HT1080 (cell line): ENCODE measurements at places on chromosomes 7 and 10. TPM values are rescaled to one million over a fixed set of nuclear protein-coding genes. Genes with fewer than 3 reads are reported as not detected.

NAT16 gene
- not detected in 2 replicates for total RNA-seq

- no peak for DNase-seq
These were observed 261.5 kb downstream of the DIP2C start for GRCh38 chr10:427761-428519.

DNA sequence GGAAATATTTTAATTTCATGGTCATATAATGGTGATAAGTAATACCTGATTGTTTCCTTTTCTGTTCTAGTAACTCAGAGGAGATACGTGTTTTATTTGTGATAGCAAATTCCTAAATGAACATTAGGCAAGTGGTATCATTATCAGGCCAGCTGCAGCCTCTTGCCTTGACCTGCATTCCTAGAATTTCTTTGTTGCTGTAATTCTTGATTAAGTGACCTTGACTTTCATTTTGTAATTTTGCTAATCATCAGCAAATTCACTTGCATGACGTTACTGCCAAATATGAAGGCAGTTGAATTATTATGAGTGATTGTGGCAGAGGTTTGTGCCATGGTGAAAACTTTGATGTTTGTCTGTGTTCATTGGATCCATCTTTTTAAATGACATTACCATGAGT is 5.6 kb upstream of the AS3MT start:
- DNase-seq = no peak

- DNase-seq = peak; percentile 39
These were observed 55.8 kb downstream of the AKR1C4 start for GRCh38 chr10:5252177-5253037.

GRCh38 chr10:35191523-35191922 is 64.9 kb downstream of the CREM start:
- no peak for DNase-seq

CTAGE4 gene
- total RNA-seq = 0.14 and 0.17 TPM in 2 replicates

DNA sequence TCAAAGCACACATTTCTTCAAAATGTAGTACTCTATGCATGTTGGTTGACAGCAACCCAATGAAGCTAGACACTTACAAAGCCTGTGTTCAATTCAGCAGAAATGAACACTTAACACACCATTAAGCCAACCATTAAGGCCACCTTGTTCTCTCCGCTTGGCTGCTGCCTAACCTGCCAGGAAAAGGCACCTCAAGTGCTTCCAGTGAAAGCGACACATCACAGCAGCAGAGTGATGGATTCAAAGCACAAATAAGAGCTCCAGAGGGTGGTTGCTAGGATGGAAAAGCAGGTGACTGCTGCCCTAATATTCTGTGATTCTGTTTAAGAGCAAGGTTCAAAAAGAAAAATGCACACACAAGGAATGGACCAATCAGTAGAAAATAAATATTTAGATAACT is 81.5 kb upstream of the GNAI1 start:
- no peak for DNase-seq

GRCh38 chr7:15446722-15447121 is 115.1 kb downstream of the AGMO start:
- DNase-seq = no peak

- DNase-seq = no peak
These were observed 57.2 kb upstream of the BET1 start for GRCh38 chr7:94061326-94061725.

SRI gene
- total RNA-seq = 141 and 155 TPM in 2 replicates

- peak; percentile 62 for DNase-seq
These were observed 2.2 kb downstream of the STN1 start for GRCh38 chr10:103915796-103916195.

DNA sequence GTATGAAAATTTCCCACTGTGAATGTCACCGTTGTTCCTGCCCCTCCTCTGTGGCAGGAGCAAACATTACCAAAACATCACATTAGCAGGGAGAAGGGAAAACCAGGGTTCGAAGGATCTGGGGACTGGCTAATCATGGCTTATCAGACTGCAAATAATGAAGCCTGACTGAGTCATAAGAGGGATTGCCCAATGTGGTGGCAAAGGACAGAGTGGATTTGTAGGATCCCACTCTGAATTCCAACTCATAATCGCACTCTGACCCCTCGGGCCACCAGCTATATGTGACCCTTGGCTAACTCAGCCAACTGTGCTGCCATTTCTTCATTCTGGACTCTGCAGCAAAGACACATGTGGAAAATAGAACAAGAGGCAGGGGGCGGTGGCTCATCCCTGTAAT is 347.3 kb upstream of the AUTS2 start:
- DNase-seq = no peak

SYNPO2L gene
- total RNA-seq = 0.11 TPM in 1 of 2 replicates, not detected in the other

- DNase-seq = peak; percentile 21
These were observed 45.7 kb downstream of the BPGM start for GRCh38 chr7:134692344-134692705.

GRCh38 chr10:10598297-10598696 is 419.4 kb upstream of the CELF2 start:
- no peak for DNase-seq

DNA sequence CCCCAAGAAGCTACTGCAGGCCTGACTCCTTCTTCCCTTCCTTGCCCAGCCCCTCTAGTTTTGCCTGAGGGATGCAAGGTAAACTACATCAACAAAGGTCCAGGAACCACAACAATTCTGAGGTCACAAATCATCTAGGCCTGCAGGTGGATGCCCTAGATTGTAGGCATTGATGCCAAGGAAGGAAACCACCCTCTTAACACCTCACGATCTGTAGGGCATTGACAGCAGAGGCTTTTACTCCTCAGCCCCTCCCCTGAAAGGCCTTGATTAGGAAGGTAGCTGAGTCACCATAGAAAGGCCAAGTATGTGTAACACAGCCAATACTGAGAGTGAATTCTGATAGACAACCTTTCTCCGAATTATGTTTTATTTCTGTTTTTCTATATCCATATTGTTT is 46.7 kb upstream of the FAM3C start:
- no peak for DNase-seq

DNA sequence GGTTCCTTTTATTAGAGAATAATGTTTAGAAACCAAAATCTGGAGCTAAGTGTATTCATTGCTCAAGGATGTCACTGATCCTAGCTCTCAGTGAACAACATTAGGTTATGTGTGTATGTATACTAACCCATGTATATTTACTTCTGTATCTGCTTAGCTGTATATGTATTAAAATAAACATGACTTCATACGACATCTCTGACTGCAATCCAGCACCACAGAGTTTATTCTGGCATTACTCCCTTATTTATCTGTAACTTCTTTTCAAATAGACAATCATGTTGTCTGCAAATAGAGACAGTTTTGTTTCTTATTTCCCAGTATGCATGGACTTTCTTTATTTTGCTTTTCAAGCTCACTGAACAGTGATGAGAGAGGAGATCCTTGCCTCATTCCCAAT is 441.0 kb upstream of the NFE2L3 start:
- no peak for DNase-seq

PRKCQ gene
- 0.16 and 0.33 TPM in 2 replicates for total RNA-seq

DNA sequence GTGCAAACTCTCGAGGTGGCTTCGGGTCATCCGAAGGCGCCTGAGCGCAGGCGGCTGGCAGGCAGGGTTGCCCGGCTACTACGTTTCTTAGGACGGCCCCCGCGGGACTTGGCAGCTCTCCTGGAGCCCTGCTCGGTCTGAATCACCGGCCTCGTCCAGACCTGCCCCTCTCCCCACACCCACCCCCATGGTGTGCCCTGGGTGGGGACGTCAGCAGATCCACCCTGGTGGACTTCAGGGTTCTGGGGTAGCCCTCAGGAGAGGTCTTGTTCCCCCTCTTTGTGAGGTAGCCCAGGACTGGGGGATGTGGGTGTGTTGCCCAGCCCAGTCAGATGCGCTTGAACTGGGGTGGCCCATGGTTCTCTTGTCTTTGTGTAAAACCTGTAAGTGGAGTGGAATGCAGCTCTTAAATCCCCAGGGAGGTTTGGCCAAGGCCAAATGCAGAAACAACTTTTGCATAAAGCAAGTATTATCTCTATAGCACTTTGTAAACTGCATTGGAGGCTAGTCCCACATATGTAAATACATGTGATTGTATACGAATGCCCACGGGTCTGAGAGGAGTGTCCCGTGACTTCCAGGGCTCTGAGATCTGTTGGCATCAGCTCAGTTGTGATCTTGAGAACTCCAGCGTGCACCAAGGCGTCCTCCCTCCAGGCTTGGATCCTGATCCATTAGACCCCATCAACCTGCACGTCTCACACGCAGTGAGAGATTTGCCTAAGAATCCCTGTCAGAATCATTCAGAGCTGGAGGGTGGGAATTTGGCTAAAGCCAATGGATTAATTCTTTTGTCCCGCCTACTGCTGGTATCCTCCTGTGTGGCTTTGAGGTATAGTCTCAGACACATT is 1.8 kb downstream of the PFKFB3 start:
- peak; percentile 80 for DNase-seq

- DNase-seq = peak; percentile 49
These were observed 196.9 kb upstream of the RHOBTB1 start for GRCh38 chr10:61140765-61141392.

GRCh38 chr10:83927166-83927565 is 212.1 kb upstream of the GHITM start:
- DNase-seq = no peak

GRCh38 chr10:33869028-33869427 is 534.6 kb upstream of the NRP1 start:
- DNase-seq = no peak
